ENCODE measurements at places on chromosomes 11 and 22.

DNA sequence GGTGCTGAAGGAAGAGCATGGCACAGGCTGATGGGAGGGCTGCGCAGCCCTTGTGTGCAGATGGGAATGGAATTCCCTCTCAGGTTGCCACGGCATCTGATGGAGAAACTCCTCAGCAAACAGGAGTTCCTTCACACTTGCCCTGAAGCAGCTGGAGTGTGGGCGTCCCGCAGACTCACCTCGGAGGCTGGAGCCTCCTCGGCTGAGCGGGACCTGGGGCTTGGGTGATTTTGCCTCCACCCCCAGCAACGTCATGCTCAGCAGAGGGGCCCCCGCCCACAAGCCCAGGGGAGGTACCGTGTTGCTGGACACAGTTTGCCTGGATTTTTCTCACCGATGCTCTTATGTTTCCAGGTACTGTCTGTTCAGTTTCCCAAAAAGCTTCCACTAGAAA, 63.4 kb downstream of the MYO7A start:
- no peak for DNase-seq

DNA sequence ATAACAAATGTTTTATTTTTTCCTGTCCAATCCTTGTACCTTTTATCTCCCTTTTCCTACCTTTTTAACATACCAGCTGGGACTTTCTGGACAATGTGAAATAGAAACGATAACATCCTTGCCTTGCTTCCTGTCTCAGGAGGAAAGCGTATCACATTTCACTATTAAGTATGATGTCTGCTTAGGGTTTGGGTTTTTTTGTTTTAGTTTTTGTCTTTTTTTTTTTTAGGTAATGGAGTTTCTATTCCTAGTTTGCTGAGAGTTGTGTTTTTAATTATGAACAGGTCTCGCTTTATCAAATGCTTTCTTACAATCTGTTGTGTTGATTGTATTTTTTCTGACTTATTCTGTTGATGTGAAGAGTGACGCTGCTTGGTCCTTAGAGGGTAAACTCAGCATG, 64.2 kb upstream of the KCNQ1OT1 start:
- DNase-seq: no peak

GRCh38 chr11:65787649-65788622, 1.1 kb downstream of the OVOL1 start:
- no peak for DNase-seq

DNA sequence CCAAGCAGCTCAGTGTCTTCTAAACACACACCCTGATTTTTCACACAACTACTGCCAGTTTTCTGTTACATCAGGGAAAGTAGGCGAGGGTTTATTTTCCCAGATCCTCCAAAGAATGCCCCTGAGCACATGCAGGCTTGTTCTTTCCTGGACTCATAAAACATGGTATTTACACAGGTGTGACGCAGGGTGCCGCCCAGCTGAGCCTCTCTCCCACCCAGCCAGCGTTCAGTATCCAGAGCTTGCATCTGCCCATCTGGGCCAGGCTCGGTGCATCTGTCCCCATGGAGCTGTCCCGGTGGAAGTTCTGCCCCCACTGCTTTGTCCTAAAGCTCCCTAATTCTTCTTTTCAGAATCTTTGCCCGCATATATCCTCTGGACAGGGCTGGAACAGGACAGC, 44.8 kb upstream of the ISX start:
- DNase-seq: no peak
